A549 (cell line): ENCODE measurements at places on chromosomes 1 and 21. TPM values are rescaled to one million over a fixed set of nuclear protein-coding genes. Genes with fewer than 3 reads are reported as not detected.
A peak's percentile ranks its signal among the peaks of the same experiment; 100 is the strongest.

GRCh38 chr1:217138173-217138765 lies 415.0 kb upstream of the ESRRG start:
- no peak for DNase-seq

ARHGAP30 gene
- 0.09 to 0.13 TPM (median 0.13 TPM) in 3 replicates for polyA plus RNA-seq

- DNase-seq: no peak
Observed at GRCh38 chr1:32998997-32999396, 34.4 kb upstream of the RNF19B start.

- DNase-seq: peak; percentile 9
Observed at GRCh38 chr1:167263819-167264464, 43.3 kb downstream of the POU2F1 start.

DNA sequence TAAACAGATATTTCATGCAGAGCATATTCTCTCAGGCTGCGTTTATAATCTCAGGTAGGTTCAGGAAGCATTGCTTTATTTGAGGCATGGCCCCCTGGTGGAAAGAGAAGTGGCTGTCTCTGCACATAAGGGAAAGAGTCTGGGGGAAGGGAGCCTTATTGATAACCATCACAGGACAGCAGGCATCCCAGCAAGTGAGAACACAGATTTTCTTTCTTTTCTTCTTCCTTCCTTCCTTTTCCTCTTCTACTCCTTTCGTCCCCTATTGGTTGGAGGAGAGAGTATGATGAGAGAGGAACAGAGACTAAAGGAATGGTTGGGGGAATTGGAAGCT lies 21.9 kb downstream of the TSNAX start:
- peak; percentile 43 for DNase-seq
